ENCODE measurements at places on chromosomes 7 and 10.

DNA sequence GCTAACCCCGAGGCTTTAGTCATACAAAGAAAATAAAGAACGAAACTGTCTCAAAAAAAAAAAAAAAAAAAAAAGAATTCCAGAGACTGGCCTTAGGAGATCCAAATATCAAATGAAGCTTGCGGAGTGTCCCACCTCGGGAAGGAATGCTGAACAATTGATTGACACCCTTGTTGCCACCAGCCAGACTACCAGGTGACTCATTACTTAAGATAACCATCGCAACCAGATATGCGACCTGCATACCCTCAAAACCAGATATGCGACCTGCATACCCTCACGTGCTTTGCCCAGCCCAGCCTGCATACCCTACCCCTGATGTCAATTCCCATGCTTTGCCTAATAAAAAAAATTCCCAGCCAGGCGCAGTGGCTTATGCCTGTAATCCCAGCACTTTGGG lies 2.7 kb upstream of the PRKRIP1 start:
- DNase-seq, result no peak

- DNase-seq, result no peak
Observed at GRCh38 chr7:158783595-158783994, 45.7 kb downstream of the ESYT2 start.

DNA sequence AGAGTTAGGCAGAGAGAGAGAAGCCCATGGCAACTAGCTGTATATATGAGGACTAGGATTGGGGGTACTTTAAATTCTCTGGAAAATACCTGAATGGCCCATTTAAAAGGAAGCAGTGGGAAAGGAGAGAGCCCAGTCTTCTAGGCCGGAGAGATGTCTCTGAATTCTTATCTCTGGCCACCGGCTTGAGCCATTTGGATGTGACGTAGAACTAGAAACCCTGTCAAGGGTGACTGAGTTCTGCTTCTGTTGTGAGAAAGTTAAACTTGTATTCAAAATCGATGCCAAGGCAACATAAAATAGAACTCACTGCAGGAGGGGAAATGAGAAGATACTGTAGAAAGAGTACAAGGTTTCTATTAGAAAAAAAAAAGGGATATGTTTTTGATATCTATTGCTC lies 6.3 kb upstream of the GSTK1 start:
- no peak for DNase-seq

DNA sequence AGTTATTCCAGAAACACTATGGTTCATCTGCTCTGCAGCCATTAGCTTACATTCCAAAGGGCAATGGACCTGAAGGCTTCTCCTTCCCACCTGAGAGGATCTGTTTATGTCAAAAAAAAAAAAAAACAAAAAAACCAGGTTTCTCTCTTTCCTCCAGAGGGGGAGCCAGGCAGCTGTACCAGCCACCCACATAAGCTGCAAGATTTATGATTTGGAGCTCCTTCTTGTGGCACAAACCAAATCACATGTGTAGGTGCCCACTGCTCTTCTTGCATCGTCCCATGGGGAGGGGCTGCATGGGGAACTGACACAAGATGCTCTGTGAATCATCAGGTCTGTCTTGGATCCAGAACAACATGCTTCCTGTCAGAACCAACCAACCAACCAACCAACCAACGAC lies 231.6 kb upstream of the IGFBP3 start:
- DNase-seq, result no peak

DNA sequence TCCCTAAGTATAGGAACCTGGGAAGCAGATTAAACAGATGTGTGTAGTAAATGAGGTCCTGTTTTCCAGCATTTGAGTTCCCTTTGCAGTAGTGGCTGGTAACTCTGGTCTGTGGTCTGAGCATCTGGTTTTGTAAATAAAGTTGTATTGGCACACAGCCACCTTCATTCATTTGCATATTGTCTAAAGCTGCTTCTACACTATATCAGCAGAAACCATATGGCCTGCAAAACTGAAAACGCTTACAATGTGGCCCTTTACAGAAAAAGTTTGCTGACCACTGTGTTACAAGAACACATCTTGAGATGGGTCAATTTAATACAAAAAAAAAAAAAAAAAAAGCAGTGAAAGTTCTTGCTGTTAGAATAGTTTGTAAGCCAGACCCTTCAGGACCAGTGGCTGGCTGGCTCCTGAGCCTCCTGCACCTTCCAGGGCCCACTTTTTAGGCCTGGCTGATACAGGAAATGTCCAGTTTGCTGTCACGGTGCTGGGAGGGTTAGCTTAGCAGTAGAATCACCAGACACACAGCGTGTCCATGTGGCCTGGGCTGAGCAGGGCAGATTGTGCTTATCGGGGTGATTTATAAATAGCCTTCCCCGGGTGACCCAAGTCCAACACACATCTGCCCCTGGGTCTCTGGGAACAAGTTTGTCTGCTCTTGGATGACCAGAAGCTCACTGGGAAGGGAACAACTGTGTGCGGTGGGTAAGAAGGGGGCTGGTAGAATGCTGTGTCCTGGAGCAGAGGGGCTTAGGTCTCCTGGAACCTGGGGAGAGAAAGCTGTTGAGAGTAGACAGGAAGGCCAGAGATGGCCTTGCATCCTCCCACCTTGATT lies 1.4 kb downstream of the C10orf71 start:
- no peak for DNase-seq

GRCh38 chr7:115561335-115562110 lies 469.0 kb downstream of the TFEC start:
- no peak for DNase-seq

DNA sequence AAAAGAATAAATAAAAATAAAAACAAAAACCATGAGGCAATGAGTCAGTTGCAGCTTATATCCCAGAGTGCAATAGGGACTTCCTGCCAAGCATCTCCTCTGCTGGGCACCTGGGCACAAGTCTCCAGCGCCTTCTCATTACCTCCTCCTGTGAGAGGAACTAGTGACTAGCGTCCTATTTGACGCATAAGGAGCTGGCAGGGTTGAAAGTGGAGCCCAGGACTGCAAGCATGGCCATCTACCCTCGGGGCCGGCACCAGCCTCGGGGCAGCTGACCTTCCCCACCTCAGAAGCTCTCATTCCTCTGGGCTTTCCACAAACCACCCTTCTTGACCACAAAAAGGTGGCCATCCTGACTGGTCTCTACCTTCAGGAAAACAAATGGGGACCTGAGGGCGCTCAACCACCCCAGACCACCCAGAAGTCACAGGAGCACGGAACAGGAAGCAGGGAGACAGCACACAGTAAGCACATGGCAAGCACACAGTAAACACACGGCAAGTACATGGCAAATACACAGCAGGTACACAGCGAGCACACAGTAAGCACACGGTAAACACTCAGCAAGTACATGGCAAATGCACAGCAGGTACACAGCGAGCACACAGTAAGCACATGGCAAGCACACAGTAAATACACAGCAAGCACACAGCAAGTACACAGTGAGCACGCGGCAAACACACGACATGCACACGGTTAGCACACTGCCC lies 19.1 kb downstream of the CTBP2 start:
- DNase-seq, result no peak

DNA sequence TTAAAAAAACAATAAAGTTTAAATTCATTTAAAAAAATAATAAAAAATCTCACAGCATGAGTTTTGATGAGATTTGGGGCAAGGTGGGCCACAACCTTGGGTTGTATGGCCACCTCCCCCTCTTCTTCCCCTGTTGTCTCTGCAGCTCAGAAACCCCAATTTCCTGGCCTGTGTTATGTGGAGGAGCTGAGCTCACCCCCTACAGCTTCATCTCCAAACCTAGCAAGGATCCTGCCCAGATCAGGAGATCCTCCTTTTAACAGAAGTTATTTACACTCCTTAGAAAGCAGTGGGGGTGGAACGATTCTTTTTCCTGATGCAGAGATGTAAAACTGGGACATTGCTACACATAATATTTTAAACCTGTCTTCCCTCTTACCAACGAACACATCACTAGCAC lies 6.9 kb upstream of the SH2D4B start:
- no peak for DNase-seq

- no peak for DNase-seq
Observed at GRCh38 chr10:1162481-1163203, 106.5 kb downstream of the WDR37 start.

GRCh38 chr7:5396542-5396941 lies 27.1 kb downstream of the TNRC18 start:
- DNase-seq, result peak; percentile 35

DNA sequence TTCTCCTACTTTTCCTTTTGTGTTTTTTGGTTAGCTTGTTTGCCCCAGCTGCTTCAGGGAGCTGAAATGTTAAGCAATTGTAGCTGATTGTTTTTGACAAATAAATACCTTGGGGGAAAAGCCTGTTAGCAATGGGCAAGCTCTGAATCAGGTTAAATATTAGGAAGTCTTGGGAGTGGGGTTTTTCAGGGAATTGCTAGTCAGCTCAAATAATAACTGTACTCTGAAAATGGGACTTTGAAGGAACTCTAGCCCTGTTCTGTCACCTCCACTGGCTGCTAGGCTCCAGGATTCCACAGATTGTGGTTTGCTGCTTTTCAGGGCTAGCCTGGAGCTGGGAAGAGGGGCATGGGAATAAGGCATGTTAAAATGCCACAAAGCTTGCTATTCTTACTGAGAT lies 39.5 kb downstream of the ADK start:
- no peak for DNase-seq

DNA sequence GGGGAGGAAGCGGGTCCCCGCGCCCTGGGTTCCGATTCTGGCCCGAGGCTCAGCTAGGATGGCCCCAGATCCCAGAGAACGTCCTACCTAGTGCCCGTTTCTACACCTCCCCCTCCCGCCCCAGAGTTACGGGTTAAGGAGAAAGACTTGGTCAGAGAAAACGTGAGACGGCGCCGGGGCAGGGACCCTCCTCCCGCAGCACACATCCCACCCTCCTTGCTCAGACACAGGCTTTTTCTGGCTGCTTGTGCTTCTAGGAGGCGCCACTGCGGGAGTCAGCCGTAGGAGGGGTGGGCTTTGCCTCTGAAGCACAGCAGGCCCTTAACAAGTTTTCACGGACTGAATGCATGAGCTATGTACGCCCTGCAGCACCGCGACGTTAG lies 104.9 kb upstream of the LEP start:
- no peak for DNase-seq
